ENCODE measurements at places on chromosomes 6 and 20.

DNA sequence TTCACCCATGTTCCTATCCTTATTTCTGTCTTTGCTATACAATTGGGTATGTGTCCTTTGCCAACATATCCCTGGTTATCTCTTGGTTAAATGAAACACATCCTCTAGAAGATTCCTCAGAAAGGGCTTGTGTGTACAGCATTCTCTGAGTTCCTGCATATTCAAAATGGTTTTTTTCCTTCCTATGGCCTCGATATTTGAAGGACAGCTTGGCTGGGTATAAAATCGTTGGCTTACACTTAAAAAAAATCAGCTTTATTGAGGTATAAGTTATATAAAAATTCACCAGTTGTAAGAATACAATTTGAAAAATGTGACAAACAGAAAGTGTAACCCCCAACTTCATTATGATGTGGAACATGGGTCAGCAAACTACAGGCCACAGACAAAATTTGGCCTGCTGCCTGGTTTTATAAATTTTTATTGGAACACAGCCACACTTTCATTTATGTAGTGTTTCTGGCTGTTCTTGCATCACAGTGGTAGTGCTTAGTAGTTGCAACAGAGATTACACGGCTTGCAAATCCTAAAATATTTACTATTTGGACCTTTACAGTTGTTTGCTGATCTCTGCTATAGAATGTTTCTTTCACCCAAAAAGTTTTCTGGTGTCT is 16.7 kb downstream of the PCMT1 start:
- no peak for DNase-seq

DNA sequence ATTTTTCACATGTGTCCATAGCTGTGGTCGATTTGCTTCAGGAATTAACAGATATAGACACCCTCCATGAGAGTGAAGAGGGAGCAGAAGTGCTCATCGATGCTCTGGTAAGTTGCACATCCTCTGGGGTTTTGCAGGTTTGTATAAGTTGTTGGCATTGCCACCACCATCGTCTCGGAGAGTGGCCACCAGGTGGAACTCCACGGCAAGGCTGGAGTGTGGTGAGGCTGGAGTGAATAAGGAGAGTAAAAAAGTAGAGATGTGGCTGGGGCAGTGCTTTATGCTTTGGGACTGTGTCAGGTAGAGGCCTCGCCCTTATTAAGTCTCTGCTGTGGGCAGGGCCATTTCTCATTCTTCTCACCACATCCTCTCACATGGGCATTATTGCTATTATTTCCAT is 63.7 kb downstream of the CTNNBL1 start:
- DNase-seq: no peak

DNA sequence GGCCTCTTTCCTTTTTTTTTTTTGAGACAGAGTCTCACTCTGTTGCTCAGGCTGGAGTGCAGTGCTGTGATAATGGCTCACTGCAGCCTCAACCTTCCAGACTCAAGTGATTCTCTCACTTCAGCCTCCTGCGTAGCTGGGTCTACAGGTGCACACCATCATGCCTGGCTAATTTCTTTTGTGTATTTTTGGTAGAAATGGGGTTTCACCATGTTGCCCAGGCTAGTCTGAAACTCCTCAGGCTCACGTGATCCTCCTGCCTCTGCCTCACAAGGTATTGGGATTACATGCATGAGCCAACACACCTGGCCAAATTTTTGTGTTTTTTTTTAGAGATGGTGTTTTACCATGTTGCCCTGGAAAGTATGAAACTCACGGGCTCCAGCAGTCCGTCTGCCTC is 29.3 kb downstream of the SRC start:
- no peak for DNase-seq

- DNase-seq: no peak
Observed at GRCh38 chr6:21710908-21711627, 117.5 kb downstream of the SOX4 start.

GRCh38 chr6:33670971-33671743 is 40.3 kb downstream of the UQCC2 start:
- no peak for DNase-seq

- no peak for DNase-seq
Observed at GRCh38 chr6:112571488-112572270, 224.5 kb downstream of the RFPL4B start.

DNA sequence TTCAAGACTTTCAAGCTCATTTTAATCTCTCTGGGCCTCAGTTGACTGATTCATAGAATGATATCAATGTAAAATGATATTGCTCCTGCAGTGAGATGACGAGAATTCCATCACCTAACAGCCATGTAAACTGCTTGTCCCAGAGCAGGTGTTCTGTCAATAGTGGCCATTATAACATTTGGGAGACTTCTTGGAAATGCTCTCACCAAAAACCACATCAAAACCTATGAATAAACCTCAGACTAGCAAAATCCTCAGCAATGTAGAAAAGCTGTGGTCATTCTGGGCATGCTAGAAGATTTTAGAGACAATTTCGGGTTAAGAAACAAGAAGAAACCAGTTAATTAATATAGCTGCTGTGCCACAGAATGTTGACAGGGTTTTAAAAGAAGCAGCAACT is 225.4 kb downstream of the FRK start:
- DNase-seq: no peak

DNA sequence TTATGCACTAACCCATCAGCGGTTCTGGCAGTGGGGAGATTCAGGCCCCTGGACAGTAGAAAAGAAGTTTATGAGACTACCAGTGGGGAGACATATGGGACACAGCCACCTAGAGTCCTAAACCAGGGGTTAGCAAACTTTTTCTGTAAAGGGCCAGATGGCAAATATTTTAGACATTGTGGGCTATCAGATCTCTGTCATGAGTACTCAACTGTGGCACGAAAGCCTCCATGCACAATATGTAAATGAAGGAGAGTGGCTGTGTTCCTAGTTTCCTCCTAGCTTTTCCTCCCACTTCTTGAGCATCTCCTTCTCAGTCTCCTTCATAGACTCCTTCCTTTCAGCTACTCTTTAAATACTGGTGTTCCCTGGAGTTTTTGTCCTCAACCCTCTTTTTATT is 3.3 kb upstream of the HLA-DMA start:
- DNase-seq: no peak

DNA sequence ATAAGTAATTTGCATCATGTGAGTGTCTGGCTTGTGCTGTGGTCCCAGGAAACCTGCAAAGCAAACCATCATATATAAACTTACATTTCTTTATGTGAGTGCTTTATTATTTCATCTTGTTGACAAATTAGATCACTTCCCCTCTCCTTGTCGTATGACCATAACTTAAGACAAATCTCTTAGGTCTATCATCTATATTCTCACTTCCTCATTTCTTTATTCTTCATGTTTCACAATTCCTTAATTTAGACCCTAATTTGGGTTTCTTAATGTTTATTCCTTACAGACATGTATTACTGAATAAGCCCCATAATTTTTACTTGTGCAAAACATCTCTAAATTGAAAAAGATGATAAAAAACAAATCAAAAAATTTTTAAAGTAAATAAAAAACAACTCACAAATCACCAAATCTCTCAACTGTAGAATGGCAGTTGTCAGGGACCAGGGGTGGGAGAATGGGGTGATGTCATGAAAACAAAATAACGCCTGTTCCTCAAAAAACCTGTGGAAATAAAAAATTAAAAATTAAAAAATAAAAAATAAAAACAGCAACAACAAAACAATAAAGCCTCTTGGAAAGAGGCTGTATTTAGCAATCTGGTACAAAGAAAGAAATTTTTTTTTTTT is 49.5 kb upstream of the FBXO30 start:
- DNase-seq: no peak

DNA sequence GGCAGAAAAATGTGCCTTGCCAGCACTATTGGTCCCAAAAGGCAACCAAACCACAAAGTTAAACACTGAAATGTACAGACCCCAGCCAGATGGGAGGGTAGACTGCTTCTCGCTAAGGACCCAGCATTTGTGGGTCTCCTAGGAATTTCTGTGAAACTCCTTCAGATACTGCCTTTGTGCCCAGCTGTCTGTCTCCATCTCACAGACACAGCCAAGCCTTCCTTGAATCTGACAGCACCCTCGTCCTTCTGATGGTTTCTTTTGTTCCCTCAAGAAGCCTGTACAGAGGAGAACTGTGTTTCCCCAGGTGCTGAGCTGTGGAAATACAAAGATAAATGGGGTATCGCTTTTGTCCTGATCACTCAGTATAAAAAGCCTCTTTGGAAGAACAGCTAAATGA is 254.0 kb upstream of the TAB2 start:
- no peak for DNase-seq

- peak; percentile 48 for DNase-seq
Observed at GRCh38 chr20:542777-543368, 717 bp downstream of the CSNK2A1 start.

DNA sequence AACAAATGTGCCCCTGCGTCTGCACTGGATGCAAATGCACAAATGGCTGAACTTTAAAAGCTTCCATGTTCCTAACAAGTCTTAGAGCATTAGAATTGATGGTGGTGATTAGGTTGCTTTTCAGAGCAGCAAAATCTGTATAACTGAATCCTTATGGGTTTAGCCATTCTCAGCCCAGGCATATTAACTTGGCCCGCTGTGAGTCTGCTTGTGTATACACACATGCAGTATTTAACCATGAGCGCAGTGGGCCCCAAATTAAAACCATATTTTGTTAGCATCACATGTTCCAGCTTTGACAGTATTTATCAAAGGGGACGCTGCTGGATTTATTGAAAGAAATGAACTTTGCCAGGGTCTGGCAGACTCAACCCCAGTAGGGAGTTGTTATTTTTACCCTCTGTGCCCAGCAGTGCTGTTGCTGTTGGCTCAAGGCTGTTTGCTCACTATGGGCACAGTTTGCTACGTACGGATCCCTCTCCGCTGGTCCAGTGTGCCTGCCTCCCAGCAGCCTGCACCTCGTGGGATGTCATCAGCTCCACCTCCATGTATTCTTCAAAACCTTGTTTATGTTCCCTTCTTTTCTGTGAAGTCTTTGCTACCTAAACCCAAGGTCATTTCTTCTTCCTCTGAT is 144.7 kb downstream of the QRSL1 start:
- no peak for DNase-seq

GRCh38 chr6:958488-958887 is 265.5 kb upstream of the EXOC2 start:
- DNase-seq: no peak

GRCh38 chr20:11844691-11845090 is 73.0 kb upstream of the BTBD3 start:
- no peak for DNase-seq

- DNase-seq: no peak
Observed at GRCh38 chr6:108671175-108671574, 110.5 kb downstream of the FOXO3 start.

DNA sequence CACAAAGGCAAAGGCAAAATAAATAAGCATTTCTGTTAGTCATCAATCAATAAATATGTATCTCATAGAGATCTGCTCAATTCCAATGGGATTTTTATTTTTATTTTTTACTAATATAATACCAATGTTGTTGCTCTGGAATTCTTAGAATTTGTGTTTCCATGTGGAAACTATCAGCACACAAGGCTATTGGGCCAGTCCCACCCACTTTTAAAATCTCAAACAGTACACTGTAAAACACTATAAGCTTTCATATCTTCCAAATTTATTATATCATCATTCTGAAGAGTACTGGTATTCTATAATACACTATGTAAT is 563.8 kb upstream of the MARCKS start:
- DNase-seq: no peak

DNA sequence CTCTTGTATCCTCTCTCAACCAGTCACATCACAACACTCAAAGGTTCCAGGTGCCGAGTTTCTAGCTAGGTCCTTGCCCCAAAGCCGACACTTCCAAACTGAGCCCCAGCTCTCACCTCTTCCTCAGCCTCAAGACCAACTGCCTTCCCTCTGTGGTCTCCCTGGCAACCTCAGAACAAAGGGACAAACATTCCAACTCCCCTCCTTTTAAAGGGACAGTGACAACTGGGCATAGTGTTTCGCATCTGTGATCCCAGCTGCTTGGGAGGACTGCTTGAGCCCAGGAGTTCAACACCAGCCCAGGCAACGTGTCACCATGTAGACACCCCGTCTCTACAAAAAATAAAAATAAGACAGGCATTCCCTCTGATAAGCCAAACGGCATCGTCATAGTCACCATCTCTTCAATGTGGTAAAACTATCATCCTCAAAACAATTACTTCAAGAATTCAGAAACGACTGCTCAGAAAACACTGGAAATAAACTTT is 11.3 kb downstream of the DIDO1 start:
- DNase-seq: no peak

GRCh38 chr20:2023151-2023550 is 29.3 kb upstream of the PDYN start:
- DNase-seq: no peak

Data from GM12891 (cell line).